Left renal pelvis (tissue), 4 donors: ENCODE measurements at places on chromosomes 7 and 10. TPM values are rescaled to one million over a fixed set of nuclear protein-coding genes. Genes with fewer than 3 reads are reported as not detected.

GRCh38 chr7:50869108-50869725 lies 86.5 kb upstream of the GRB10 start:
- no peak for DNase-seq

LIPK gene
- not detected for polyA plus RNA-seq

DNA sequence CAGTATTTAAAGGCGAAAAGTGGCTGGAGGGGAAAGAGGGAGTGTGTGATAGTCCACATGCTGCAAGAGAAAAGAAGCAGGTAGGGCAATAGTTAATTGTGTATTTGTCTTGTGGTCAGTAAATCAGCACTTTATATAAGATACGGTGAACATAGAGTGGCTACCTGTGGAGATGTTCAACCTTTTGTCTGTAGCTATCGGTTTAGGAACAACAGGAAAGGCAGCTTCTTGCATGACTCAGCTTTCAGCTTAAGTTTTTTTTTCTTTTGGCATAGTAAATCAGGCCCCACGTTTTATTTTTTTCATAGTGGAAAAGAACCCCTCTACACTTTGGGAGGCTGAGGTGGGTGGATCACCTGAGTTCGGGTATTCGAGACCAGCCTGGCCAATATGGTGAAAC lies 14.2 kb upstream of the MTPN start:
- no peak for DNase-seq

ZPBP gene
- polyA plus RNA-seq = 0.60 TPM

GATA3 gene
- 82.0 TPM for polyA plus RNA-seq

NPTX2 gene
- polyA plus RNA-seq = 5.9 TPM

- DNase-seq = no peak
These were observed 310.2 kb upstream of the LRRN3 start for GRCh38 chr7:110780712-110781111.

DNA sequence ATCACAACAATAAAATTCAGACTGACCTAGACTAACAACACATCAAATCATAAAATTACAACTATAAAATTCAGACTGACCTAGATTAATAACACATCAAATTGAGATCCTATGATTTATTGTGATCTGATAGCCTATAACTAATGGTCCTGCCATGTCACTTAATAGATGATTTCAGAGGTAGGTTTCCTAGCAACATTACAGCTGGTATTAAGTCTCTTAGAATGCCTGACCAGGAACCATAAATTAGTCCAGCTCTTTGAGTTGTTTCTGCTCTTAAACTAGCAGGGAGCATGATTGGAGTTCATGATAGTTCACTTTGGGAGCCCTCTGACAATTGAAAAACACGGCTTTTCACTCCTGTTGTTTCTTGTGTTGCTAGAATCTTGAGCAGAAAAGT lies 318.9 kb downstream of the BMPER start:
- DNase-seq = no peak

- DNase-seq = no peak
These were observed 30.6 kb upstream of the ITGB1 start for GRCh38 chr10:32988604-32989003.

GRCh38 chr7:148256433-148256832 lies 334.1 kb upstream of the C7orf33 start:
- no peak for DNase-seq

CPXM2 gene
- polyA plus RNA-seq = 1.9 TPM

- no peak for DNase-seq
These were observed 9.4 kb downstream of the ACSL5 start for GRCh38 chr10:112383325-112383724.

GRCh38 chr7:148129023-148129422 lies 461.5 kb upstream of the C7orf33 start:
- no peak for DNase-seq

GRCh38 chr10:49286686-49287085 lies 12.3 kb upstream of the C10orf71 start:
- DNase-seq = no peak

GRCh38 chr10:63611078-63611477 lies 89.9 kb downstream of the REEP3 start:
- DNase-seq = no peak

- DNase-seq = no peak
These were observed 34.0 kb downstream of the THNSL1 start for GRCh38 chr10:25050402-25050801.

JMJD1C gene
- polyA plus RNA-seq = 98.9 TPM

WEE2 gene
- polyA plus RNA-seq = 0.46 TPM

- no peak for DNase-seq
These were observed 130.4 kb upstream of the GHITM start for GRCh38 chr10:84008878-84009277.

CRHR2 gene
- polyA plus RNA-seq = 0.10 TPM

- DNase-seq = no peak
These were observed 31.1 kb downstream of the SCART1 start for GRCh38 chr10:133484818-133485217.

- DNase-seq = no peak
These were observed 9.5 kb downstream of the BUD31 start for GRCh38 chr7:99418260-99418659.

SFTPA1 gene
- 0.40 TPM for polyA plus RNA-seq

DNA sequence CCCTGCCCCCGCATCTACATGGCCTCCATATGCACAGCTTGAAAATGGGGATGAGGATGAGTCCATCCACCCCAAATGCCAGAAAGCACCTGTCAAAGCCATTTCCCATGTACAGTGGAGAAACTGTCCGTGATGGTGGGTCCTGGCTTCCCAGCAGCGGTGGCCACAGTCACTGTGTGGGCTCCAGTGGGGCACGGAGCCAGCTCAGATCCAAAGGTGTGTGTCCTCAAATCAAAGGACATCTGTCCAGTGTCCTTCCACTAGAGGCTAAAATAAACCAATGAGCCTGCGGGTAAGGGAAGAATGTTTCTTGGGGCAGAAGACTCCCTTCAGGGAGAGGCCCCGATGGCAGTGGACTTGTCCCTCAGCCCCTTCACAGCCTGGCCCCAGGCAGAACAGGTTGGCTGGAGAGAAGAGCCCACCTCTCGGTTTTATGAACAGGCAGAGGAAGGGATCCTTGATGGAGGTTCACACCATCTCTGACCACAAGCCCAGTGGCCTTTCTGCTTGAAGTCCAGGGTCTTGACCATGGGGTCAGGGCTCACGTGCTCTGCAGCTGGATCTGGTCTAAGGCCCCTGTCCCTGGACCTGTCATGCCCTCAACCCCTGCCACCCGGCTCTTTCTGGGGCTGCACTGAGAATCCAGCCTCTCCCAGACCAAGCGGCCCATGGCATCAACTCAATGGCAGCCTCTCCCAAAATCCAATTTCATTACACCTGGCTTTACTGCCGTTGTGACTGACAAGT lies 106.9 kb downstream of the TCERG1L start:
- no peak for DNase-seq

- DNase-seq = no peak
These were observed 687.3 kb downstream of the MAGI2 start for GRCh38 chr7:78765943-78766729.

DOCK4 gene
- 26.1 TPM for polyA plus RNA-seq
